ENCODE measurements at places on chromosomes 7 and 10.

- no peak for DNase-seq
Measured at GRCh38 chr7:105413887-105414437, 25.2 kb upstream of the SRPK2 start.

DNA sequence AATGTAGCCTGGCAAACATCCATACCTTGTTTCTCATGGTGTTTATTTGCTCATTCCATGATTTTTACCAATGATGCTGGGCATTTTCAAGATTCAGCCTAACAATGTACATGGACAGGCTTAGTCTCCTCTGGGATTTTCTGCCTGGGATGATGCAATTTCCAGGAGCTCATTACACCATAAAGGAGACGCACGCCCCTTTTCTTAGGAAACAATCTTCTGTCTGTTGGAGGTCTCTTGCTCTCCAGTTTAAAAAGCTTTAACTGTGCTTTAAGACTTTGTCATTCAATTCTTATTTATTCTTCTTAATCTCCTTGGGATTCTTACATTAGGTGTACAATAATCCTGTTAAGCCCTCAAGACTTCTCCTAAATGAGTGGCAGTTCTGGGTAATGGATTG is 150.3 kb upstream of the NRP1 start:
- no peak for DNase-seq

GRCh38 chr10:102152545-102152890 is 329 bp downstream of the NOLC1 start:
- no peak for DNase-seq

- DNase-seq, result no peak
Measured at GRCh38 chr10:34473174-34474008, 341.7 kb downstream of the PARD3 start.

GRCh38 chr7:12256090-12256489 is 45.0 kb downstream of the TMEM106B start:
- DNase-seq, result no peak

DNA sequence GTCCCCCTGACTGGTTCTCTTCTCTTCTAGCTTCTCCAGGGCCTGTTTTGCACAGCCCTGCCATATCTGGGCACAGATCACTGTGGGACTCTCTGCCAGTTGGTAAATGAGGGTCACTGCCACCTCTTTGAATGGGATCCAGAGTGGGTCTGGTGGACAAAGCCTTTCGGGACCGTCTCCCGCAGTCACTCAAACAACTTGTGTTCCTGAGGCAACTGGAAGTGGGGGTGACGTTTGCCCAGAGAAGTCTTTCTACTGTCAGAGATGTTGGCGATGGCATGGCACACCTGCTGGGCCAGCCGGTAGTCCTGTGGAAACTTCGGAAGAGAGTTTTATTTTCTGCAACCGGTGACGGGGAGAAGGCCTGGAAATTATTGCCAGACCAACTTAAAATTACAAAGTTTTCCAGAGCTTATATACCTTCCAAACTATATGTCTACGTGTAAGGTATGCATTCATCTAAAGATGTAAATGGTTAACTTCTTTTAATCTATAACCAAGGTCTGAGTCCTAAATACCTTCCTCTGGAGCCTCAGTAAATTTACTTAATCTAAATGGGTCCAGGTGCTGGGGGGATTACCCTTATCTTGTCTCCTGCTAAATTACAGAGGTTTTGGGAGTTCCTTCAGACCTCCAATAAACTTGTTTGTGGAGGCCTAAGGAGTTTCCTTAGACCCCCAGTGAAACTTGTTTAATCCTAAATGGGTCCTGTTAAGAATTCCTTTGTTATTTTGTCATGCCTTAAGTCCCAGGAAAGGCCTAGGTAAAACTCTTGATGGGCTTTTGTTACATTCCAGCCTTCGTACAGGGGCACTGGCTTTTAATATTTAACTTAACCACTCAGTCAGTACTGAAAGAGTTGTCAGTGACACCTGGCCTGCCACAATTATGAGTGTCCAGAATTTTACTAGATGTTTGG is 94.0 kb downstream of the NPSR1 start:
- no peak for DNase-seq

DNA sequence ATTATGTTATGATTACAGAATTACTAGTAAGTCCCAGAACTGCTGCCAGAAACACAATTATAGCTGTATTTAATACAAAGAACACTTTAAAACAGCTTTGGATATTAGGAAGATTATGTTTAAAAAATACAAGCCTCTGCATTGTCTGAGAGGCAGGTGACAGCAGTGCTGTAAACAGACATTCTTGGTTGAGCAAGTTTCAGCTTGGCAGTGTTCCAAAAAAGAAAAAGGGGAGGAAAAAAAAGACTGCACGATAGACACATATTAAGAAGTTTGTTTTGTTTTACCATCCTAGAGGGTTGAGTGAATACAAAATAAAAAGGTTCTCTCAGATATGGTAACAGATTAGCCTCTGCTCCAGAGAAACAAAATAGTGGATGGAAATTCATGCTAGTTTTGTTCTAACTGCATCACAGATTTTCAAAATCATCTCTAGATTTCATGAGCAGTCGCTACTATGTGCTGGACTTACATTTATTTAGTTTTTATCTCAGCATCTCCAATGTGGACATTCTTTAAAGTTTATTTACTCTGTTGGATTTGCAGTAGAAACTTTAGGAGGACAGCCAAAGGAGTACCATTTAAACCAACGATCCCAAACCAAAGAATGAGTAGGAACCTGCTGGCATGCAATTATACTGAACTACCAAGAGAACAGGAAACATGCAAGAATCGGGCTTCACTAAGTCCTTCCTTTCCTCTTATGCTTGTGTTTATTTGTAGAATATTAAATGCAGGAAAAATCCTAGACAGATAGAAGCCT is 9.0 kb downstream of the FAM204A start:
- DNase-seq, result no peak

GRCh38 chr10:8049865-8050555 is 4.5 kb upstream of the GATA3 start:
- DNase-seq, result no peak

GRCh38 chr7:99380032-99380822 is 5.7 kb downstream of the ARPC1B start:
- no peak for DNase-seq

GRCh38 chr7:23600236-23600635 is 3.1 kb downstream of the CCDC126 start:
- no peak for DNase-seq
